ENCODE measurements at places on chromosomes 1 and 21.

- DNase-seq: no peak
Observed at GRCh38 chr1:246447501-246447900, 59.6 kb downstream of the SMYD3 start.

DNA sequence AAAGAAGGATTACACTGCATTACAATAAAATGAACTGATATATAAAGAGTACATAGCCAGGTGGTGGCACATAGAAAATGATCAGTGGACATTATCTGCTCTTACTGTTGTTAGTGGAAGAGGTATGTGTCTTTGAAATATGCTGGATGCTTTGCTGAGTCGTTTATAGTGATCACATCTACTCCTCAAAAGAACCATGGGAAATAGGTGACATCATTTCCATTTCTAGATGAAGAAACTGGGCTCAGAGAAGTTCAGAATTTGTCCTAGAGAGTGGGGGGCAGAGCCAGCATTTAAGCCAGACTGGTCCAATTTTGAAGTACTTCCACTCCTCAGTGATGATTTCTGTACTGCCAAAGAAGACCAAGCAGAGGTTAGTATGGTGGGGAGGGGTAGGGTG is 34.0 kb upstream of the BACH1 start:
- DNase-seq: no peak

GRCh38 chr1:64325856-64326255 is 122.4 kb downstream of the UBE2U start:
- no peak for DNase-seq

- DNase-seq: no peak
Observed at GRCh38 chr1:190377294-190377693, 100.4 kb downstream of the BRINP3 start.

DNA sequence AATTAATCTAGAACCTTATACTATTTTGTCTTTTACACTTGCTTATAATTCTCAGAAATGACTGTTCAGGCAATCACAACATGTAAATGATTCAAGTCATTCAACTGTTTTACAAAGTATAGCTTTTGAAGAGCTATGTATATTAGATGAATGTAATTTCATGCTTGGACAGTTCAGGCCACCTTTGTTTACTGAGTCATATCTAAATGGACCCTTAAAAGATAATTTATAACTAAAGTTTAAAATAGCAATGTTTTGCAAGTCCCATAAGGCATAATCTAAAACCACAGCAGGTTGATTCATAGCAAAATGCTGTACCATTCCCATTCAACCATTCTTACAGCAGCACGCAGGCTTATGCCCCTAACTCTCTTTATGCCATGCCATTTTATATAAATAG is 64.8 kb downstream of the PIK3R3 start:
- DNase-seq: no peak

GRCh38 chr1:48869116-48869893 is 92.6 kb upstream of the BEND5 start:
- no peak for DNase-seq

DNA sequence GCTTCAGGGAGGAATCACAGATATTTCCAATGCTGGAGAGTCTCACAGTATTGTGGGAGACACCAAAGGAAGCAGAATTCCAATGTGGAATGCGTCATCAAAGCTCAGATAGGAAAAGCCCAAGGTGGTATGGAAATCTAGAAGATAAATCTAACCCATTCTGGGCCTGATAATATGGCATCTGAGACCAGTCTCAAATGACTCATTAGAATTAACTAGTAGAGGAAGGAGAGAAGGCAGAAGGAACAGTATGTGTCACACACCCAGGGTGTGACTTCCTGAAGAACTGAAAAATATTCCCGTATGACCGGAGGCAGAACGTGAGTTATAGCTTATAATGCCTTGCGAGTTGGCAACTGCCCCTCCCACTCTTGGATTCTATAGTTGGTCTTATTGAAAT is 499.2 kb downstream of the PLPP3 start:
- DNase-seq: no peak

- DNase-seq: no peak
Observed at GRCh38 chr1:243406424-243406823, 150.6 kb downstream of the SDCCAG8 start.

DNA sequence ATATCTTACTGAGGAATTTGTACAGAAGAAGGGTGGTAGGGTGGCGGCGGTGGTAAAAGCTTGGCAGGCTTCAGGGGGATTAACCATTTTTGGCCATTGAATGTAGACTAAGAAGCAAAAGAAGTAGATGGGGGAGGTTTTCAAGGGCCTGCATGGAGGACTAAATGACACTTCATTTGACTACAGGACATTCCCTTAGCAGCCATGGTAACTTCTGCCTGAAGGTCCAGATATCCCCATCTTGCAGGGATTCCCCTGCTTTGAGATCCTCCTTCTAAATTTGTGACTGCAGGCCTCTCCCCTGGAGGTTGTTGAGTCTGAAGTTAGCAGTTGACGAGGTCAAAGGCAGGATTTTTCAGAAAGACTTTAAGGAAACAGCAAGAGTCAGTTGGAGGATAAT is 4.8 kb downstream of the VASH2 start:
- no peak for DNase-seq

DNA sequence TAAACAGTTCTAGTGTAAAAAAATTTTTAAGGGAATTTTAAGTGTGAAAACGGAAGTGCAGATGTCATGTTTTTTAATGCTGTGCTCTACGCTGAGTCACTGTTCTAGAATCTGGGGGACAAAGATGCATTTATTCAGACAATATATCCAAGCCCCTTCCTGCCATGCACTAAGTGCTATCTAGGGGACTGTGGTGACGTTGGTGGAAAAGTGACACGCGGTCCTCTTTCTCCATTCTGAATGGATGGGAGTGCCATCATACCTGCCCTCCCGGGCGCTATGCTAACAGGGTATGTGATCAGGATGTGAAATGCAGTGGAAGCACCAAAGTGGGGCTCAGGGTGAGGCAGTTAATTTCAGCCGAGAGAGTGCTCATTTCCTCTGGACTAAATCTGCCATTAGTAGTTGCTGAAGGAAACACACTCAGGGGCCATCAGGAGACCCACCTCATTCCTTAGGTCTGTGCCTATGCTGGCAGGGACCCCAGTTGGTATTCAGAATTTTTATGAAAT is 6.6 kb downstream of the C1orf226 start:
- no peak for DNase-seq

- DNase-seq: no peak
Observed at GRCh38 chr1:6923416-6923815, 138.2 kb downstream of the CAMTA1 start.

GRCh38 chr1:166302989-166303758 is 136.4 kb upstream of the FAM78B start:
- DNase-seq: no peak

DNA sequence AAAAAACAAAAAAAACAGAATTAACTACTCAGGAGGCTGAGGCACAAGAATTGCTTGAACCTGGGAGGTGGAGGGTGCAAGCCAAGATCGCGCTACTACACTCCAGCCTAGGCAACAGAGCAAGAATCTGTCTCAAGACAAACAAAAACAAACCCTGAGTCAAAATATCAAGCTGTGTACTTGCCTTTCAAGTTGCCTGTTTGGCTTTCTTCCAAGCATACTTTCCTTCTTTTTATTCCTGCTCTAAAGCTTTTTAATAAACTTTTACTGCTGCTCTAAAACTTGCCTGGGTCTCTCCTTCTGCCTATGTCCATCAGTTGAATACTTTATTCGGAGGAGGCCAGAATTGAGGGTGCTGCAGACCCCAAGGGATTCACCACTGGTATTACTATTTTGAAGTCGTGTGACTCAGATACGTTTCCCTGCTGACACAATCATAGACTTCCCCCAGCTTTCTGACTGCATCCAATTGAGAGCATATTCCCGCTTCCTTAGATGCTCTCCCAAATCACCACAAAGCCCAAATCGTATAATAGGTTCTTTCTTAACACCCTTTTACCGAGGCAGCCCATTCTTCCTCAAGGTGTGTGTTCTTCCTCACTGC is 3.5 kb upstream of the ACBD6 start:
- no peak for DNase-seq

DNA sequence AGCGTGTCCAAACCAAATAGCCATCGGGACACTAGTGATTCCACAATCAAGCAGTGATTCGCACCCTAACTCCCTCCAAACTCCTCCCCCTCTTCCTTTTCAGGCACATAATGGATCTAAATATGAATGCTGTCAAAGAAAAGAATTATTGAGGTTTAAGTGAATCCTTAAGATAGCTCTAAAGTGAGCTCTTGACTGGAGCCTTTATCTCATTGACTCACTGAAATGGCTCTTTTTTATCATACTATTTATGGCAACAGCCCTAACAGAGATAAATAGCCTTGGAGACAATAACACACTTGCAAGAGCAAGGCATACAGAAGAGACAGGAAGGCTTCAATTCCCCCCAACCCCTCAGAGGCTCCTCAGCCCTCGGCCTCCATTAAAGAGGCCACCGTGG is 143.3 kb downstream of the PLXNA2 start:
- no peak for DNase-seq

DNA sequence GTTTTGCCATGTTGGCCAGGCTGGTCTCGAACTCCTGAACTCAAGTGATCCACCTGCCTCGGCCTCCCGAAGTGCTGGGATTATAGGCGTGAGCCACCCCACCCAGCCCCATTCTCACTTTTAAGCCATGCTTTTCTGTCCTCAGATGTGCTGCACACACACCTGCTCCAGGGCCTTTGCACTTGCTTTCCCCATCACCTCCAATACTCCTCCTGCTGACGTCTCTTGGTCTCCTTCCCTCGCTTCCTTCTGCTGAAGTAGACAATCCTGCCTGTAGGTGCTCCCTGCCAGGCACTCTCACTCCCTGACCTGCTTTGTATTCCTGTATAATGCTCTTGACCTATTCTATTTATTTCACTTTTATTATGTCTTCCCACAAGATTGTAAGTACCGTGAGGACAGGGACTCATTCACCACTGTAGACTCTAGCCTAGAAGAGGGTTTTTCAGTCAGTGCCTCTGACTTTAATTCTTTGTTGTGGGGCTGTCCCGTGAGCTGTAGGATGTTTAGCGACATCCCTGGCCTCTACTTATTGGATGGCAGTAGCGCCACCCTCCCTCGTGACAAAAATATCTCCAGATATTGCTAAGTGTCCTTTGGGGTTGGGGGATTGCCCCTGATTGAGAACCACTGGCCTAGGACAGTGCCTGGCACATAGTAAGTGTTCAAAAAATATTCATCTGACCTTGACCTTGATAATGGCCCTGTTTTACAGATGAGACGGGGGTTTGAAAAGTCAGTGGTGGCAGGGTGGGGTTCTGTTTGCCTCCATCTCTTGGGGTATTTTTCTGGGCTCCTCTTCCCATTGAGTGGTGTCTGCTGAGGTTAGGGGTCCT is 4.6 kb downstream of the TNFRSF1B start:
- no peak for DNase-seq

DNA sequence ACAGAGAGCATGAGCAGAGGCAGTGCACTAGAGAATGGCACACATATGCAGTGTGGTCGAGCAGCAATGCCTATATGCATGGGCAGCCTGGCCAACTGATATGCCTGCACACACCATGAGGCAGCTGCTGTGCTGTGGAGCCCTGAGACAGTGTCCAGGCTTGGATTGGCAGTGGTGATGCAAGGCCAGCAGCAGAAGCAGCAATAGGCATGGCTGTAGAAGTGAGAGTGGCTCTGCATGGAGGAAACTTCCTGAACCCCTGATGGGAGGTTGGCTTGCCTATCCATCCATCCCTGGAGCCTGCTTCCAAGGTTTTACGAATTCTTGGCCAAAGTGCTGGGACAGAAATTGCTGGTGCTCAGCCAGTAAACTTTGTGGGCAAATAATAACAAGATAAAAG is 89.7 kb downstream of the DIRAS3 start:
- DNase-seq: no peak

DNA sequence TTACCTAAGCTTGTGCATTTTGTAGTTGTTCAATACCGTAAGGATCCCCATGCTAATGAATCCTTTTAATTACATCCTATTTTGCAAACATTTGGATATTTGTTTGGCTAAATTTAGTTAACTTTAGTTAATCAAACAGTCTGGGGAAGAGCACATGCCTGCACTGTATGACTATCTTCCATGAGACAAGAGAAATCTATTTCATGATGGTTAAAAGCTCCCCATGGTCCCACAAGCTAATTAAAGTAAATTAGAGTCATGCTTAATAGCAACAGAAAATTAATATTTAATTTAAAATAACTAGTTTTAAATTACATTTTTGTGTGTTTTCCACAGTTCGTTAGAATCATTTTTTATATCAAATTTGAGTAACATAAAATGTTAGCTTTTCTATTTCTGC is 95.4 kb upstream of the S1PR1 start:
- DNase-seq: no peak
